Stimulated activated CD4-positive, alpha-beta T cell treated with anti-CD3 and anti-CD28 coated beads, Interleukin-12 subunit alpha, Interleukin-12 subunit beta, amount 100 ng/mL, for 4 hours (primary cell): ENCODE measurements at places on chromosomes 2 and 18.

GRCh38 chr2:168120730-168121129 is 126.7 kb downstream of the STK39 start:
- no peak for DNase-seq

DNA sequence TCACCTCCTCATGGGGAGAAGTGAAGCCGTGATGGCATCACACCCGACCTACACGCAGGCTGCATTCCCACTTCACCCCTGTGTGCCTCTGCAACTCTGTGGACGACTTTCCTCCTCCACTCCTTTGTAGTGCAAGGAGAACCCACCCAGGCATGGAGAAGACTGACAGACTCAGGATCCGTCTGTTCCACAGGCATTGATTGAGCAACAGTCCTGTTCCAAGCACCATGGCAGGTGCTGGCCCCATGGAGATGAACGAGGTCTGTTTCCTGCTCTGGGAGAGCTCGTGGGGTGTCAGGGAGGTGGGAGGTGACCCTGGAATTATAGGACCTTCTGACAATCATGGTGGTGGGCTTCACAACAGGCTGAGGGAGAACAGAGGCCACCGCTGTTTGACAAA is 284.7 kb upstream of the HDAC4 start:
- DNase-seq, result no peak

DNA sequence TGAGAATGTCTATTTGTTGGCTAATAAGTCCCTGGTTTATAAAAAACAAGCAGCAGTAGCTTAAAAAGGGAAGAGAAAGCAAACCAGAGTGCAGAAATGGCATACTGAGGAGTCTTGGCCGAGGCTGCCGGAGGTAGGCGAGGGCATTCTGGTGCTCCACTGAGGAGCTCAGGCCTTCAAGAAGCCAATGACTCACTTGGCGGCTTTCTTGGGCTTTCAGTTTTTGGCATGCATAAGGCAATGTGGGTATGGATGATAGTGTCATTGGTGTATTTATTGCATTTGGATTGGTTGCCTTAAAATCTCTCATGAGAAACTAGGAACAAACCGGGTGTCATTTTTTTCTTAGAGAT is 119.6 kb upstream of the ARL5A start:
- no peak for DNase-seq

DNA sequence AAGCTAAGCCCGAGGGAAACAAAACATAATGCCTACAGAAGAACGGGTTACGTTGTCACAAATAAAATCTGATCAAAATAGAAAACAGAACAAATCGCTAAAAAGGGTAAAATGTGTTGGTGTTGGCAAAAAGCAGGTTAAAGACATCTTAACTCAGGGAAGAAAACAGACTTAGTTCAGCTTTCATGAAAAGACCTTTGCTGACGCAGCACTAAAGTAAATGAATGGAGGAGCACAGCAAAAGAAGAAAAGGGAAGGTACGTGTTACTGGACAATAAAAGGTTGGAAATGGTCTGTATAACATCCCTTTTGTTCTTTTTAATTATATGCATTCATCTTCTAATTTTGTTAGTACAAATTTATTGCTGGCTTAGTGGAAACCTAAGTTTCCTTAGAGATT is 117.4 kb upstream of the DSEL start:
- no peak for DNase-seq

DNA sequence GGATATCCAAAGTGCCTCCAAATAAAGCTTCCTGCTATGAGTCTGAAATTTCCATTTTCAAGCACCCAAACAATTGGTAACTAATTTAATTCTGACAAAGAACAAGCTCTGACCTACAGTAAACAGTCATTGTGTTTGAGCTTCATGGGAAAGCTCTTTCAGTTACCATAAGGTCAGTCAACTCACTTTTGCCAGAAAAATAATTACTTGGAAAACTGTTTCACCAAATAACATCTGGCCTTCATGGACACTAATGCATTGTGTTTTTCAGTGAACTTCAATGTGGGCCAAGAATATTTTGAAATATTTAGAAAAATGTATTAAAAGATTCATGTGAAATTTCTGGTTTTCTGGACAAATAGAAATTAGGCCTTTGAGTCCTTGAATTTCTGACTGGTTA is 369.9 kb downstream of the GALR1 start:
- DNase-seq, result no peak

DNA sequence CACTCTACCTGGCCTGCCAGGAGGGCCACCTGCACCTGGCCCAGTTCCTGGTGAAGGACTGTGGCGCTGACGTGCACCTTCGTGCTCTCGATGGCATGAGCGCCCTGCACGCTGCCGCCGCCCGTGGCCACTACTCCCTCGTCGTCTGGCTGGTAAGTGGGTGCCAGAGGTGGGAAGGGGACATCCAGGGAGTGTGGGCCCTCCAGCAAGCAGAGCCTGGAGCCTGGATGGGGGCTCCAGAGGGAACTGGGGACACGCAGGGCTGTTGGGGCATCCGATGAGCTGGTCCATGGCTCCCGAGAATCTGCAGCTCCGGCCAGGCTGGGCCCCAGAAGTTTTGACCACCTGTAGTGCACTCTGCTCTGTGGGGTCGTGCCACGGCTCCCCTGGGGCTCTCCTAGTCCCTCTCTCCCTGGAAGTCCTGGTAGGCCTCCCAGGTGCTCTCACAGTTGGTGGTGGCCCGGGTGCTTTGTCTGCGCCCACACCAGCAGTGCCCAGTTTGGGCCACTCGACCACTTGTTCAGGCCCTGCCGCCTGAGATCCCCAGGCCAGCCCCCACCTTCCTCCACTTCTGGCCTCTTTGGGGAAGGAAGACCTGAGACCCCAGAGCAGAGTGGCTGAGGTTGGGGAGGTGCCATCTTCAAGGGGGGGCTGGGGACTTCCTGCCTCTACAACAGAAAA is 4.7 kb downstream of the ESPNL start:
- DNase-seq, result no peak

GRCh38 chr18:58870130-58870529 is 5.5 kb downstream of the ZNF532 start:
- no peak for DNase-seq

DNA sequence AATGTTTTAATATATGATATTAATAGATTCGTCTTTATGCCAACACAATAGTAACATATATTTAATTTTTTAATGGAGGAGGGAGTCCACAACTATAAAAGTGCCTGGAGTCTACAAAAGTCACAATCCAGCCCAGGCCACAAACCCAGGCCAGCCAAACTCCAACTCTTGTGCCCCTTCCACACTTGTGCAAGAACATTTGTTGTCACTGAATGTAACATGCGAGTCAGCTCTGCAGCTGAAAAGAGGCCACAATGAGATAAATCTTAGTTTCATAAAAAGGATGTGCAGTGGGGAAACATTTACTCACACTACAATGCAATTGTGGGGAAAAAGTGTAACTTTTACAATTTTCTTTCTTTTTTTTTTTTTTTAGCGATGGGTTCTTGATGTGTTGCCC is 110.8 kb downstream of the MCFD2 start:
- no peak for DNase-seq

DNA sequence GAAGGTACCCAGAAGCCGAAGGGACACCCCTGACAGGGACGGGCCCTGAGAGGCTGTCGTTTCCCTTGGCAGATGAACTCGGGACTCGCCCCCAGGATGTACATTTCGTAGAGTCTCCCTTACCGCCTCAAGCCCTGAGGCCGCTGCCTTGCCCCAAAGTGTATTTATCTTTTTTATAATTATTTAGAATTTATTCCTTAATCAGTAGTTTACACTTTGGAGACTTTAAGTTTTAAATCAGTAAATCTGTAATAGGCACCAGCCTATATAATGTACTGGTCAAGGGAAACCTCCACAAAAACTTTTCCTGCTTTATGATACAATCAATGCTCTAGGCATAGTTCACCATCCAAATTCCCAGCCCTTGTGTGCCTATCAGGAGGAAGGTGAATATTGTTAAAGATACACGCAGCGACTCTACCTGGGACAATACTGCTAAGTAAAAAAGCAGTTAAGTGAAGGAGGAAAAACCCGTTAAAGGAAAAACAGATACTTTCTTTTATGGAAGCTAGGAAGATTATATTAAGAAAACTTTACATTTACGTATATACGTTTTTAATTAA is 848 bp downstream of the VRK2 start:
- no peak for DNase-seq

DNA sequence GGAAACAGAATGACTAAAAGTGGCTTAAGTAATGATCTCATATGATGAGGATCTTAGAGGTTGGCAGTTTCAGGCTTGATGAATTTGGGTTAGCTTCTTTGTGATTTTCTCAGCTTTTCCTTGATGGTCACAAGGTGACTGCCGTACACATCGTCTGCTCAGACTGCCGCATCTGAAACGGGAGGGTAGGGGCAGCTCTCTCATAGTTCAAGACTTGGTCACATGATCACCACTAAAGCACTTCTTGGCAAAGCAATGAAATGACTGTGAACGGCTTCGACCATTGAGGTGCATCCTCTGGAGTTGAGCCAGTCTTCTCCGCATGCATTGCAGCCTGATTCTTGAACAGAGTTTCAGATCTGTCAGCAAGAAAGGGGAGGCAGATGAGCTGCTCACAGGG is 43.8 kb downstream of the LPIN1 start:
- no peak for DNase-seq

GRCh38 chr2:20592106-20593071 is 58.5 kb downstream of the HS1BP3 start:
- DNase-seq, result no peak

- no peak for DNase-seq
These were observed 26.0 kb upstream of the LYPD6B start for GRCh38 chr2:149012545-149012944.
